ENCODE measurements at places on chromosomes 2 and 18. TPM values are rescaled to one million over a fixed set of nuclear protein-coding genes. Genes with fewer than 3 reads are reported as not detected.

Gene NDUFV2
- total RNA-seq, result 106 TPM

DNA sequence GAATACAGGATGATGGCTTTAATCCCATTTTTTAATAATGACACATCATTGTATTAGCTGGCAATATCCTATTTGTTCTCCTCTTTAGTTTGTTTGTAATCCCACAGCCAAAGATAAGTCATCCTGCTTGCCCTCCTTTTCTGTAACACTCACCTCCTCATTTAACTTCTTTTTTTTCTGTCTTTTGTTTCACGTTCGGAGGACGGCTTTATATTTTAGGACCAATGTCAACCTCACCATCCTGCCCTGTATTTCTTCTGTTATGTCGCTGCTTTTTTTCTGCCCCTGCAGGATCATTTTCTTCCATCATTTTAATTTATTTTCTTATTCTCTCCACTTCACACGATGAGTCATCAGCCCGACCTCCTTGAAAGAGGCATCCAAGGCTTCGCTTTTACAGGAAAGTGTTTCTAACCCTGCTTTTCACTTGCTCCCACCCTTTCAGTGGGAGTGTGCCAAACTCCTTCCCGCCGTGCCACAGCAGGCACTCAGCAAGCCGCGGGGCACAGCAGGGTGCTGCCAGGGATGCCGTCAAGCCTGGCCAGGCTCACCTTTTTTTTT lies 11.4 kb downstream of the RAB31 start:
- peak overlapping the region; percentile 35 for H3K4me3 ChIP-seq
- peak overlapping the region; percentile 18 for H3K27ac ChIP-seq
- DNase-seq, result peak; percentile 85
- H3K27me3 ChIP-seq, result no peaks in the 10 kb centered on the region
- peaks cover 6% of the 10 kb centered on the region for H3K4me1 ChIP-seq

GRCh38 chr2:162072181-162072702 lies 1.8 kb downstream of the DPP4 start:
- H3K4me1 ChIP-seq, result peaks cover 26% of the 10 kb centered on the region
- H3K27me3 ChIP-seq, result no peaks in the 10 kb centered on the region
- DNase-seq, result peak; percentile 90

Gene SPHKAP
- total RNA-seq, result not detected

Gene ARHGAP25
- 0.36 TPM for total RNA-seq

DNA sequence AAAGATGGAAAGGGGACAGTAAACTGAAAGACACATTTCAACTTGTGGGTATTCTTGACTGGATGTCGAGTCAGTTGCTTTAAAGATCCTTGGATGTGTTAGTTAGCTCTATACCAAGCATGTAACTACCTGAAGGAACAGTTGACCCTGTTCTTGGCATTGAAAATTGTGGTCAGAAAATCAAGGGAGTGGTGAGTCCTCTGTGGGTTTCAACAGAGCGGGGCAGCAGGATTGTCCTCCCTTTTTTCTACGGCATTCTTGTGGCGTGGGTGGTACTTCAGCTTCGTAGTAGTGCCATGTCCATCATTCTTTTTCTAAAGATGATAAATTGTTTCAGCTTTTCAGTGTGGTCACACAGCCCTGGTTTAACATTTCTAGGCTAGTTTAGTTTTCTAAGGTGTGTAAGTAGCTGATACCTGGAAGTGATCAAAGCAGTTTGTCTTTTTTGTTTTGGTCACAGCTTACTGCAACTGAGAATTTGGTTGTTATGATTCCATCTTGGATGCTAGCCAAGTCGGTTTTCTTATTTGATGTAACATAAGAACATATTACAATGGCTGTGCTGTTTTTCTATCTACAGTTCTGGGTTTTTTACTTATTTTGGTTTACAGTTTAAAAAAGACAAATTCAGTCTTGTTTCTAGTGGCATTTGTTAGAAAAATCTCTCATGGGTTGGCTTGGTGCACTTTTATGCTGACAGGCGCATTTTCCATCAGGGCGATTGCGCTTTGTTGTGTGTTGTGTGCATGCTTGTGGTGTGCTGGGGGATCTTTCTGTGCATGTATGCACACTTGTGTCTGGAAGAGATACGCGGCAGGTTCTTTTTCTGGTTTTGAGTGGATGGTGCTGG lies 84.7 kb downstream of the ZNF407 start:
- H3K27ac ChIP-seq, result no peak overlapping the region
- no peak overlapping the region for H3K4me3 ChIP-seq
- no peak for DNase-seq
- 0 out of 2 replicates have a peak, but pooled peaks cover 2% of the 10 kb centered on the region for H3K4me1 ChIP-seq
- H3K27me3 ChIP-seq, result no peaks in the 10 kb centered on the region

Gene TPGS2
- 151 TPM for total RNA-seq

- H3K4me1 ChIP-seq, result peaks cover 2% of the 10 kb centered on the region
- H3K27me3 ChIP-seq, result no peaks in the 10 kb centered on the region
- DNase-seq, result no peak
- no peak overlapping the region for H3K27ac ChIP-seq
- peaks cover 12% of the 10 kb centered on the region for H3K36me3 ChIP-seq
- H3K4me3 ChIP-seq, result no peak overlapping the region
Observed at GRCh38 chr2:159013103-159013502, 44.7 kb downstream of the TANC1 start.
